A549 treated with Hydrocortisone at 1 μM for 4 hours (cell line): ENCODE measurements at places on chromosomes 2 and 18. TPM values are rescaled to one million over a fixed set of nuclear protein-coding genes. Genes with fewer than 3 reads are reported as not detected.

EXOC6B gene
- 5.9 to 10.6 TPM (median 7.4 TPM) in 5 replicates for total RNA-seq

INPP5D gene
- 0.43 to 0.69 TPM (median 0.54 TPM) in 5 replicates for total RNA-seq

ERBB4 gene
- not detected in 5 replicates for total RNA-seq

PDIA6 gene
- total RNA-seq, result 343 to 368 TPM (median 358 TPM) in 5 replicates

NT5C1B gene
- total RNA-seq, result not detected in 5 replicates

MREG gene
- total RNA-seq, result 4.5 to 4.9 TPM (median 4.7 TPM) in 5 replicates

KLF11 gene
- 3.0 to 4.2 TPM (median 3.6 TPM) in 5 replicates for total RNA-seq

ELOA2 gene
- not detected in 5 replicates for total RNA-seq

ATP6V1C2 gene
- total RNA-seq, result 0.15 to 0.35 TPM (median 0.32 TPM) in 5 replicates

REG3G gene
- not detected in 5 replicates for total RNA-seq

KCNG3 gene
- total RNA-seq, result 0.46 to 0.73 TPM (median 0.62 TPM) in 5 replicates

TRIM43 gene
- 0.07 to 0.15 TPM (median 0.08 TPM) in 3 of 5 replicates, not detected in the others for total RNA-seq

IL1RL1 gene
- total RNA-seq, result 0.64 to 1.4 TPM (median 1.0 TPM) in 5 replicates

FKBP7 gene
- 8.7 to 12.3 TPM (median 11.1 TPM) in 5 replicates for total RNA-seq

HOXD3 gene
- 0.08 to 0.18 TPM (median 0.17 TPM) in 4 of 5 replicates, not detected in the other for total RNA-seq

UPP2 gene
- total RNA-seq, result not detected in 5 replicates

RAPH1 gene
- 5.6 to 8.6 TPM (median 7.1 TPM) in 5 replicates for total RNA-seq

ZRANB3 gene
- 4.5 to 6.0 TPM (median 5.3 TPM) in 5 replicates for total RNA-seq

ALPI gene
- total RNA-seq, result 0.05 TPM in 2 of 5 replicates, not detected in the others

EVX2 gene
- total RNA-seq, result not detected in 5 replicates

PJVK gene
- 1.5 to 2.2 TPM (median 1.5 TPM) in 5 replicates for total RNA-seq

BUB1 gene
- total RNA-seq, result 35.8 to 49.0 TPM (median 40.2 TPM) in 5 replicates
